ENCODE measurements at places on chromosomes 11 and 22.

GRCh38 chr11:115324581-115325432 is 179.4 kb downstream of the CADM1 start:
- peak; percentile 7 for DNase-seq

DNA sequence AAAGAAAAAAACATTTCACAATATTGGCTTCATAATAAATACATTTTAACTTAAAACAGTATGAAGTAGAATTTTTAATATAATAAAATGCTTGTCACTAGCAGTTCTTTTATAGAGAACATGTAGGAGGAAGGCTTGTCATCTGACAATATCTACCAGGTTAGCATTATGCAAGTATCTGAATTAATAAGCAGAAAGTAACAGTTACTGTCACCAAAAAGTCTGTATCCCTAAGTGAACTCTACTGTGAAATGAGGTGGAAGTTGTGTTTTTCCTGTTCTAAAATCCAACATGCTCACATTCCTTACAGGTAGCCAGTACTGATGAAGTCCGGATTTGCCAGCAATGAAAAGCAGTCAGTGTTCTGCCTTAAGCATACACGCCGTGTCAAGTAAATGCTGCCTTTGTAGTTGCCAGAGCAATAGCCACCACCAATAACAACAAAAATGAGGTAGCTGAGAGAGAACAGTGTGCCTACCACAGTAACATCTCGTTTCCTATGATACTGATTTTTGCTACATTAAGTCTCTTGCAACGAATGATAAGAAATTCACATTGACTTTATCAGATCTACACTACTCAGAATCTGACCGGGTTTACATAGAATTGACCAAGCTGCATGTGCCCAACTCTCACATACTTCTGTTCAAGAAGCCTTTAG is 95.5 kb downstream of the SIK3 start:
- no peak for DNase-seq

- no peak for DNase-seq
Measured at GRCh38 chr22:40932396-40932795, 18.8 kb upstream of the RBX1 start.

DNA sequence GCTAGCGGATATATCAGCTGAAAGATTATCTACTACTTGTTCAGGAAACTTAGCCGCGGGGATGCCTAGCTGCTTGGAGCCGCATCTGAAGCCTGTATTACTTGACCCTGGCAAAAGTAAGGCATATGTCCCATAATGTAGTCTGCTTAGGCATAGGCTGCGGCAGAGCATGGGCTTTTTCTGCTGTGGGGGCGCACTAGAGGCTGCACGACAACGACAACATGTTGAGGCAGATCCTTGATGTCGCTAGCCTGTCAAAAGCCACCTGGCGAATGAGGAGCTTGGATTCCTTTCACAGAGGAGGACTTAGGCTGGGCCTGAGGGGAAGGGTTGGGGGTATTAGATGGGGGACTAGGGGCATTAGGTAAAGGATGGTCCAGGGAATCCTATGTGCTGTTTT is 1.1 kb upstream of the OR52N2 start:
- no peak for DNase-seq

- DNase-seq: no peak
Measured at GRCh38 chr11:66857234-66857926, 516 bp downstream of the LRFN4 start.

GRCh38 chr11:132024587-132025295 is 654.3 kb downstream of the NTM start:
- DNase-seq: peak; percentile 74

GRCh38 chr11:78277314-78277994 is 88.7 kb downstream of the USP35 start:
- DNase-seq: no peak

DNA sequence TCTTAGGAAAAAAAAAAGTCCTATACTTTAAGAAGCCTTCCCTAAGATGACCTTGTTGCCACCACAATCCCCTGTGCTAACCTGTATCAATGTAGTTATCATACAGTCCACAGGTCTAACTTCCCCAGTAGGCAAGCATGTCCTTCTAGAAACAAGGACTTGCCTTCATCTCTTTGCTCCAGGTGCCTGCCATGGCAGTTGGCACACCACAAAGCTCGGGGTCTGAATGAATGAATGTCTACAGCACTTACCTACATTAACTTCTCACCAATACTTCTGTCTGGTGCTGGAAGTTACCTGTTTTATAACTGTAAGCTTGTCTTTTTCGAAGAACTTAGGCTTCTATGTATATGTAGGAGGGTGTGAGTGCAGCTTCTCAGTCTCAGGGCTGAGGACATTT is 23.4 kb downstream of the CLPB start:
- DNase-seq: no peak

DNA sequence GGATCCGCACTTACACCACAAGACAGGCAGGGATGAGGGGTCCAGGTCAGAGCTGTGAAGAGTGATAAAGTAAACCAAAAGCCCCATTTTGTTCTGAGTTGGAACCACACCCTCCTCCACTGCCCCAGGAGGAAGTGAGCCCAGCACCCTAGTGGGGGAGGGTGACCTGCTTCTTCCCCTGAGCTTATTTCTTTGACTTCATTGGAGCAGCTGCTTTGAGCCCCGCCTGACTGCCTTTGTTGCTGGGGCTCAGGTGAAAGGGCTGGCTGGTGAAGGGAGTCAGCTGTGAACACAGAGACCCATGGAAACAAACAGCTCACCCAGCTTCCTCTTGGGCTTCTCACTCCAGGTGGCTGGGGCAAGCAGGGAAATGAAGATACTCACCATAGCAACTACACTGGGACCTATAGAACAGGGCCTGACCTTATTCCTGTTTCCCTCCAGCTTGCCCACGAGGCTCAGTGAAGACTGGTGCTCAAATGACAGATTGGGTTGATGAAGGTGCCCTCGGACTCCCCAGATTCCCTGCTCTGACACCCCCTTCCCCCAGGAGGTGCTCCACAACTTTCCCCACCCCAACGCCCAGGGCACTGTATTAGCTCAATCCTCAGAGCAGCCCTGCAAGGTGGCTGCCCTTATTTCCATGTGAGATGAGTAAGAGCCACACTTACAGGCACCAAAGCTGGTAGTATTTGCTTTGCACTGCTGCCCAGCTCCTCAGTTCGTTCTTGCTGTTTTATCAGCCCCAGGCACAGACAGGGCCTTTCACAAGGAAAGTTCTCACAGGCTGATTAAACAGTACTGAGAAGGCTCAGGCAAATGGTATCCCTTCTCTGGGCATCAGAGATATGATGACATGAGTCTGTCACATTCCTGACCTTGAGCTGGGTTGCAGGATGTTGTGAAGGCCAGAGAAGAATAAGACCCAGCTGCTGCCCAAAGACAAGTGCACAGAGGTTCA is 2.4 kb downstream of the UCP2 start:
- no peak for DNase-seq

GRCh38 chr11:86245369-86246292 is 1.1 kb downstream of the EED start:
- DNase-seq: no peak

- DNase-seq: peak; percentile 78
Measured at GRCh38 chr11:18144243-18144642, 11.9 kb downstream of the MRGPRX3 start.

- DNase-seq: no peak
Measured at GRCh38 chr11:72935700-72936099, 121.5 kb downstream of the ATG16L2 start.

- DNase-seq: no peak
Measured at GRCh38 chr22:39294571-39295468, 24.6 kb downstream of the RPL3 start.

GRCh38 chr11:108871867-108872266 is 207.0 kb downstream of the DDX10 start:
- DNase-seq: no peak

DNA sequence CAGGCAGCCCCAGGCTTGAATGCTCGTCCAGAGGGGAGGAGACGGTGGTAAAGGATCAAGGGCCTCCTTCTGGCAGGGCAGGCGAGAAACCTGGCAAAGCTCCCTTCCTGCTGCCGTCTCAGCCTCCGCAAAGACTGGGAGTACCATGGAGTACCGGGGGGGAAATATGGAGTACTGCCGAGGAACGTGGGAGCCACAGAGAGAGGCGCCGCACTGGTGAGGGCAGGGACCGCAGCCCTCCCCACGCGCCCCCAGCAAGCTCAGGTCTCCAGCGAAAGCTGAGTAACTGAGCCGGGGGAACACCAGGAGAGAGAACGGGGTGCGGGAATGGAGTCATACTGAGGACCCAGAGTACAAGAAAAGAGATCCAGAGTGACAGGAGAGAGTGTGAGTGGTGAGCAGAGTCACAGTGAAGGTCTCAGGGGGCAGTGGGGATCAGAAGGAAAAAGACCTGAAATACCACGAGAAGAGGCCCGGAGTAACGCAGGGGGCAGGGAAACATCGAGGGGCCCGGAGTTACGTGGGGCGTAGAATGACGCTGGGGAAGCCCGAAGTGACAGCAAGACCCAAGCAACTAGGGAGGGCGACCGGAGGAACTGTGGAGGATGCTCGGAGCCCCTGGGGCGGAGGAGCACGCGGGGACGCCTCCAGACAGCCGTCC is 740 bp downstream of the EML3 start:
- DNase-seq: peak; percentile 53

GRCh38 chr22:32355760-32356159 is 1.9 kb upstream of the RFPL3 start:
- no peak for DNase-seq

DNA sequence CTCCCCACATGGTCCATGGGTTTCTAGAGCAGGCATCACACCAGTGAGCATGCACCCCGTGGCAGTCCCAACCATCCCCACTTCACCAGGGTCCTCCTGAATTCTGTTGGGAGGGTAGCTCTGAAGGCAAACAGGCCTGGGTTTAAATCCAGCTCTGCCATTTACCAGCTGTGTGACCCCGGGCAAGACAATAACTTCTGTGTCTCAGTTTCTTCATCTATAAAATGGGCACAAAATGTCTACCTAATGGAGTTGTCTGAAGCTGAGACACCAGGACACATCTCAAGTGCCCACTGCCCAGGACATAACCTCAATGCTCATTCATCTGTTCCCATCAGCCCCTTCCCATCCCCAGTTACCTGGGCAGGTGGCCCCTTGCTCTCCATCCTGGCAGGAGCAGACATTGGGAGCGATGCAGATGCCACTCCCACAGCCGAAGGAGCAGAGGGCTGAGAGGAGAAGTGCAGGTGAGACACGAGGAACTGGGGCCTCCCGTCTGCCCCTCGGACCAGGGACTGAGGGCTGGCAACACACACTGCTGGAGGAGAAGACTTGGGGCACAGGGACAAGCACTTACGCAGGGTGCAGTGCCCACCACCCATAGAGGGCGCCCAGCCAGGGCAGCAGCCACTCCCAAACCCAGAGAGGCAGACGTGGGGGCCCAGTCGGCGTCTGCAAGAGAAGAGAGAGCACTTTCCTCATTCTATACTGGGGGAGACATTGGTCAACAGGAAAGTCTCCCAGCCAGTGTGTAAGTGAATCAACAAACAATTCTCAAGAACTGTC is 4.0 kb downstream of the VWCE start:
- no peak for DNase-seq

GRCh38 chr11:112780351-112781087 is 180.7 kb upstream of the NCAM1 start:
- no peak for DNase-seq

GRCh38 chr22:43921370-43921769 is 2.2 kb upstream of the PNPLA3 start:
- peak; percentile 74 for DNase-seq

- no peak for DNase-seq
Measured at GRCh38 chr22:35555946-35556547, 15.4 kb downstream of the RASD2 start.

GRCh38 chr11:22787551-22788162 is 41.9 kb downstream of the SVIP start:
- DNase-seq: peak; percentile 34

DNA sequence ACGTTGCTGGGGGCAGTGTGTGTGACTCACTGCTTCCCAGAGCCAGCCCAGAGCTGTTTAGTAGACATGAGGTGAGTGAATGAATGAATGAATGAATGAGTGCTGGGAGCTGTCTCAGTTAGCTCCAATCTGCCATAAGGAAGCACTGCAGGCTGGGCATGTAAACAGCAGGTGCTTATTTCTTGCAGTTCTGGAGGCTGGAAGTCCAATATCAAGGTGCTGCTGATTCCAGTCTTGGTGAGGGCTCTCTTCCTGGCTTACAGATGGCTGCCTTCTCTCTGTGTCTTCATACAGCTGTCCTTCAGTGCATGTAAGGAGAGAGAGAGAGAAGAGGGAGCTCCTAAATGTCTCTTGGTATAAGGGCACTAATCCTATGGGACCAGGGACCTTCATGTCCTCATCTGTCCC is 4.1 kb downstream of the C11orf21 start:
- DNase-seq: no peak

DNA sequence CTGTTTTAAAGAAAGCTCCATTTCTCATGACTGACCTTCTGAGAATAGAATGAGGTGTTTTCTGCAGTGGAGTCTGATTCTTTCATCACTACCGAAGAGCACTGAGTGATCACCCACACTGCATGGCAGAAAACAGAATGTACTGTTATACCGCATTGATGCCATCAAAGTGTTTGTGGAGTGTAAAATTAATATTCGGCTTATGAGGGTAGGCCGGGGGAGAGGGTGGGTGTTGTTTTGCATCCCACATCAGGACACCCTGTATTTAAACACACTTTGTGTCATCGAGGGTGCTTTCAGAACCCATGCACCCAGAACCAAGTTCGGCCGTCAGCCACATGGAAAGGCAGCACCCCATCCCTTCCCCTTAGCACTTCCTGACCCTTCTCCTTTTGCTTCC is 41.3 kb upstream of the ETS1 start:
- no peak for DNase-seq

DNA sequence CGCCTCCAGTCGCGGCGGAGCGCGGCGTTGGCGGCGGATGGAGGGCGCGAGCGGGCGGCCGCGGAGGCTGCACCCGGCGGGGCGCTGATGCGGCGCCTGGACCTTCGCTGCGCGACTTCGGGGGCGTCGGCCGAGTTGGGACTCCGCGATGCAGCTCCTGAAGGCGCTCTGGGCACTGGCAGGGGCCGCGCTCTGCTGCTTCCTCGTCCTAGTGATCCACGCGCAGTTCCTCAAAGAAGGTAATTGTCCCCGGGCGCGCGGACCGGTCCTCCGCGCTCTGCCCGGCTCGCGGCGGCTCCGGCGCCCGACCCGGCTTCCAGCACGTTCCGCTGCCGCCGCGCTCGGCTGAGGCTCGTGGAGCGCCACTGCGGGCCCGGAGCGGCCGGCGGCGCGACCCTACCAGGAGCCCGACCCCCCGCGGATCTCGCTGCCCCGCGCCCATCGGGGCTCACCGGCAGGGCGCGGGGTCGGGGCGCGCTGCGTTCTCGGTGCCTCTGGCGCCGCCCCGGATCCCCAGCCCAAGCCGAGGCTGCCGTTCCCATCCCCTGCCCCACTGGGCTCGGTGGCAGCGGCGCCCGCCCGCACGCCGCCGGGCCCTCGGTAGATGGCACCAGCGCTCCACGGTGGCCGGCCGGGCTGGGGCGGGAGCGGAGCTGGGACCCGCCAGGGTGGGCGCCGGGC is 1251.2 kb downstream of the BRD1 start:
- no peak for DNase-seq

- DNase-seq: no peak
Measured at GRCh38 chr22:31987218-31987617, 42.9 kb downstream of the YWHAH start.

- no peak for DNase-seq
Measured at GRCh38 chr22:28903080-28903479, 19.7 kb downstream of the ZNRF3 start.

All from HCEC 1CT (cell line).